ENCODE measurements at places on chromosomes 7 and 10. TPM values are rescaled to one million over a fixed set of nuclear protein-coding genes. Genes with fewer than 3 reads are reported as not detected.

- H3K36me3 ChIP-seq, result no peaks in the 10 kb centered on the region
- no peaks in the 10 kb centered on the region for H3K27me3 ChIP-seq
- H3K27ac ChIP-seq, result peak overlapping the region; percentile 43
- H3K4me1 ChIP-seq, result peaks cover 8% of the 10 kb centered on the region
- no peak for DNase-seq
- H3K4me3 ChIP-seq, result no peak overlapping the region
Observed at GRCh38 chr7:106485031-106485551, 175.9 kb downstream of the CCDC71L start.

- H3K27me3 ChIP-seq, result no peaks in the 10 kb centered on the region
- H3K27ac ChIP-seq, result no peak overlapping the region
- H3K4me1 ChIP-seq, result no peaks in the 10 kb centered on the region
- no peak overlapping the region for H3K4me3 ChIP-seq
- DNase-seq, result no peak
Observed at GRCh38 chr7:101667920-101668319, 38.8 kb upstream of the MYL10 start.

DNA sequence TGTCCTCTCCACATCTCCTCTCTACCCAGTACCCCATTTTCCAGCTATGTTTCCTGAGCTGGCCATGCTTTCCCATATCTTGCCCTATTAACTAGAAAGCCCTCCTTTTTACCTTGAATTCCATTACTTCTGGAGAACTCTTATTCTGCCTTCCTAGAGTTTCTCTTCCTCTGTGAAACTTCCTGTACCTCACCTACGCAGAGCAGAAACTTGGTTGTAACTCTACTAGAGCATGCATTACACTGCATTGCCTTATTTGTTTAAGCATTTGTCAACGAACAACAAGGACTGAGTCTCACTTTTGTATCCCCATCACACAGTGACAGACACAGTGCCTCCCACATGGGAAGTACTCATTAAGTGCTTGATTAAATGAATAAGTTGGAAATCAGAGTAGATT lies 36.4 kb downstream of the VCL start:
- H3K4me1 ChIP-seq, result peaks cover 15% of the 10 kb centered on the region
- H3K27me3 ChIP-seq, result no peaks in the 10 kb centered on the region
- H3K36me3 ChIP-seq, result peaks cover 11% of the 10 kb centered on the region
- no peak for DNase-seq
- H3K4me3 ChIP-seq, result no peak overlapping the region

DNA sequence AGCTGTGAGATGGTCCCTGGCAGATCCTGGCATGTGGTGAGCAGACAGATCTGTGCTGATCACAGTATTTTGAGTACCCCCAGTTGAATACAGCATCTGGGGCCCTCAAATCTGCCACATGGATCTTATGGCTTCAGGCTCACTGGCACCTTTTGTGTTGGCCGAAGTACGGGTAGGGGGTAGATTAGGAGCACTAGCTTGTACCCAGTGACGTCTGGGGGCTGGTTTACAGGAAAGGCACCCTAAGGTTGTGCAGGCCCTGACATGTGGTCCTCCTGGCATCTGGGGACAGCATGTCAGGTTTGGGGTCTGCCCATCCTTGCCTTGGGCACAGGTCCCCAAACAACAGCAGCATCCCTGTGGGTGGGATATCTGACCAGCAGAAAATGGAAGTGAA lies 53.2 kb downstream of the SYPL1 start:
- no peak overlapping the region for H3K4me3 ChIP-seq
- no peaks in the 10 kb centered on the region for H3K36me3 ChIP-seq
- H3K27me3 ChIP-seq, result no peaks in the 10 kb centered on the region
- H3K27ac ChIP-seq, result no peak overlapping the region
- DNase-seq, result no peak

DNA sequence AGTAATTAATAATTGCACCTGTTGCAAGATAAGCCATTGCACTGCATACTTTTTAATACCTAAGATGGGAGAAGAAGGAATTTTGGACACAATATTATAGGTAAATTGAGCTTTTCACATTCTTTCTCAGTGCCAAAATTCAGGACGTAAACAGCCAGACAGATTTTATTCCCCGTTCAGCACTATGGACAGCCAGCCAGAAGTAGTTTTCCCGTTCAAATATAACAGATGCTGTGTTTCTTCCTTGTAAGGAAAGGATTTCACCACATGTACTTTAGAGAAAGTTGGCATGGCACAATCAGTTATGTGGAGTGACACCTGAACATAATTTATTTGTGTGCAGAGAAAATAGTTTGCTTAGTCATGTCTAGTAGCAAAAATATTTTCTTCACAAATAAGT lies 34.8 kb downstream of the SEMA3E start:
- H3K27ac ChIP-seq, result no peak overlapping the region
- no peaks in the 10 kb centered on the region for H3K36me3 ChIP-seq
- H3K4me1 ChIP-seq, result no peaks in the 10 kb centered on the region
- H3K27me3 ChIP-seq, result no peaks in the 10 kb centered on the region

DNA sequence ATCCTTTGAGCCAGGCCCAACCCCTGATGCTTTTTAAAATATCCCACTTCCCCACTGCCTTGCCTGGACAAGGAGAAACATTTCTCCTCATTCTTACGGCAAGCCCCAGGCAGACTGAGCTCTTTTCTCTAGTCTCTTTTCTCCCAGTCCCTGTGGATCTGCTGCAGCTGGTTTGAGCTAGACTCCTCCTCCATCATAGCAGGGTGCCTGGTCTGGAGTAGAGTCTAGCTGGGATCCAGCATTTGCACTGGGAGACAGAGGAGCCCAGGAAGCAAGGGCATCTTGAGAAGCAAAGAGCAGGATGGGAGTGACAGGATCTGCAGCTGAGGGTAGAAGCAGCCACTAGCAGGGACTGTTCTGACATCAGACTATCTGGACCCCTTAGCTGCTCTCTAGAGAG lies 562.3 kb upstream of the COBL start:
- DNase-seq, result no peak
- no peak overlapping the region for H3K27ac ChIP-seq
- H3K4me1 ChIP-seq, result no peaks in the 10 kb centered on the region
- H3K27me3 ChIP-seq, result no peaks in the 10 kb centered on the region
- no peak overlapping the region for H3K4me3 ChIP-seq

DNA sequence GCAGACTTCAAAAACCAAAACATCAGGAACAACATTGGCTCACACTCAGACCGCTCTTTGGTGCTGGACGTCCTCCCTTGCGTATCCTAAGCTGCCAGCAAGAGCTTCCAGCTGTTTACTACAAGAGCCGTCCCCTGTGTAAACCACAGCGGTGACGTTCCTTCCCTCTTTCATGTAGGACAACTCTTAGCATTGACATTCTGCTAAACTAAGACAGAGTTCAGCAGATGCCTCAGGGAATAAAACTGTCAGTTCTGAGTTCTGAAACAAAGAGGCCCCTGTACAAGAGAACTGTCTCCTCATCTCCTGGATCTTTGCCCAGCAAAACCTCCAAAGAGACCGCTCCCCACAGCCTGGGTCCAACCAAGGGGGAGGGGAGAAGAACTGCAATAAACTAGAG lies 57.8 kb upstream of the OPALIN start:
- H3K36me3 ChIP-seq, result no peaks in the 10 kb centered on the region
- DNase-seq, result no peak
- no peak overlapping the region for H3K27ac ChIP-seq

DNA sequence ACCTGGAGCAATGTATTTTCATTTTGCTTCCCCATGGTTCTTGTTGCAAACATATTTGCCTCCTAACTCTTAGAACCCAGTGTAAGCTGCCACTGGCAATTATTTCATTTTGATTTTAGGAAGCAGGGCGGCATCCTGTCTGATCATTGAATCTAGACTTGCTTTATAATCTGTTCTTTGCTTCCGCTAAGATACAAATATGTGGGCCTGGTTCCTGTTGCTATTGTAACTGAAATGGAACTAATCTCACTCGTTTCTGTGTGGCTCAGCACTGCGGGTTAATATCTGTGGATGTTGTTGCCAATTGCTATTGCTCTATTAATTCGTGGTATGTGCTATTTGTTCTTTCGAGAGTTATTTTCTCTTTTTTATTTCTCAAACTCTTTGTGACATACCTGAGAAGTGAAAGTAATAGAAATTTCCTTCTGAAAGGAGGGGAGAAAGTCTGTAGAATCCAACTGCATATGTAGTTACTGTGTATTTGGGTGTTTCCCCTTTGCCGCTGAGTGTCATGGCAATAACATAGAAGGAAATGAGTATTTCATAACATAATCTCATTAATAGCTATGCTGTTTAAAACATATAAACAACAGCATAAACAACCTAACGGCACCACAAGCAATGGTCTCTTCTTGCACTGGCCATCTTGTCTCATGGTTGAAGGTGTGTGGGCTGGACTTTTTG lies 62.4 kb downstream of the FZD1 start:
- H3K27ac ChIP-seq, result peak overlapping the region; percentile 48
- no peaks in the 10 kb centered on the region for H3K27me3 ChIP-seq
- H3K4me1 ChIP-seq, result no peaks in the 10 kb centered on the region
- no peak for DNase-seq

DNA sequence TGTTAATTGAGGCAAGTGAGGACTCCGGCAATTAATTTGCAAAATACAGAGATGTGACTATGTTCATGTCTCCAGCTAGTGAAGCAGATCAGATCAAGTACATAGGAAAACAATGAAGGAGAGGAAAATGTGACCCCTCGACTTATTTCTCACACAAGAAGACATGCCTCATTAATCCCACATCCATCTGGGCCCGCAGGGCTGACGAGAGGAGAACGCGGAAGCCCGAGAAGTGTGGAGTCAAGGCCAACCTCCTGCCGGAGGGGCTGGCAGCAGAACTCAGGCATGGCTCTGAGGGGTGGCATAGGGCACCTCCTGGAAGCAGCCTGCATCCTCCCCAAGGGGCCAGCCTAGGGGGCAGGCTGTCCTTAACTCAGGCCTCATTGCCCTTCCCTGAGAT lies 54.4 kb downstream of the ZNF503 start:
- no peak overlapping the region for H3K4me3 ChIP-seq
- DNase-seq, result no peak
- no peaks in the 10 kb centered on the region for H3K27me3 ChIP-seq
- H3K4me1 ChIP-seq, result no peaks in the 10 kb centered on the region

DNA sequence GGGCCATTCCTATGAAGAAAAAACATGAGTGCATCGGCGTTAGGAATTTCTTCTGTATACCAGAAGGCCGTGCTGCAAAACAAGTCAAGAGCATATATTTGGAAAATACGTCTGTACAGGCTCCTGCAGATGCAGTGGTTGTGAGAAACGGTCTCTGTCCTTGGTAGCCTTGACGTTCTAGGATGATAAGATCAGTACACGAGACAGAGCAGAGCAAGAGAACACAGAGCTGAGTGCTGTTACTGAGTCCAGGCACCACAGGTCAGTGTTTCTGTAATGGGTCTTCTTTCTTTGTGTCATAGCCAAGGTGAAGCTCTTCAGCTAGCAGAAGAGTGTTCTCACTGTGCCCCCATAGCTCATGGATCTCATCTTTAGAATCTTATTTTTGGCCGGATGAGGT lies 62.8 kb downstream of the WDR37 start:
- H3K36me3 ChIP-seq, result peaks cover 95% of the 10 kb centered on the region
- H3K27me3 ChIP-seq, result no peaks in the 10 kb centered on the region
- no peak for DNase-seq
- no peak overlapping the region for H3K4me3 ChIP-seq
- no peak overlapping the region for H3K27ac ChIP-seq
- H3K4me1 ChIP-seq, result peaks cover 8% of the 10 kb centered on the region

DNA sequence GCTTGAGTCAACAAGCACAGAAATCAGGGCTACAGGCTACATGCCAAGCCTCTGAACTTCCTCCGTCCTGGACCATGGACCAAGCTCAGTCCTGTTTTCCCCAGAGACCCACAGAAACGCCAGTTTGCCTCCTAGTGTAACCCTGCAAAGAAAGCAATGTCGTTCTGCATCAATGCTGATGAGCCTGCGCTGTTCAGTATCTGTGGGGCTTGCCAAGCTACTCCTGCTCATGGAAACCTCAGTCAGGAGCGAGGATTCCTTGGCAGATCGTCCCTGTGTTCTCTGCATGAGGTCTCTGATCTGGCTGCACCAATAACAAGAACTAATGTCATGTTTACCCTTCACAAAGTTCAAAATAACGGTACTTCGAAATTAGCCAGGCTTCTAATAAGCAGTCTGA lies 495.5 kb upstream of the C7orf33 start:
- H3K36me3 ChIP-seq, result no peaks in the 10 kb centered on the region
- no peak overlapping the region for H3K4me3 ChIP-seq
- DNase-seq, result no peak
- H3K27ac ChIP-seq, result no peak overlapping the region
- no peaks in the 10 kb centered on the region for H3K4me1 ChIP-seq

DNA sequence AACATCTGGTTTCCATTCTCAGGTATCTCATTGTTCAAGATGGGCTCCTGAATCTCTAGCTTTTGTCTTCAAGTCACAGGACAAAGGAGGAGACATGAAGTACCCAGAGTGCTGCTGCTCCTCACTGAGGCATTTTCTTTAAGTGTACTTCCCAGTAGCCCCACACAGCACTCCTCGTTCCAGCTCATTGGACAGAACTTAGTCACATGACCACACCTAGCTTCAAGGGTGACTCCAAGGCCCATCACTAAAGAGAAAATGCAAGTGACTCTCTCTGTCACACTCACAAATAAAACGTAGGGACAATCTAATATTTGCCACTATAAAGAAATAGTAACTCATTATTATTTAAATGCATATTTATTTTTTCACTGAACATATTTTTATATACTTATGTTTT lies 58.3 kb upstream of the NEUROD6 start:
- no peak for DNase-seq
- no peak overlapping the region for H3K4me3 ChIP-seq
- H3K36me3 ChIP-seq, result no peaks in the 10 kb centered on the region

DNA sequence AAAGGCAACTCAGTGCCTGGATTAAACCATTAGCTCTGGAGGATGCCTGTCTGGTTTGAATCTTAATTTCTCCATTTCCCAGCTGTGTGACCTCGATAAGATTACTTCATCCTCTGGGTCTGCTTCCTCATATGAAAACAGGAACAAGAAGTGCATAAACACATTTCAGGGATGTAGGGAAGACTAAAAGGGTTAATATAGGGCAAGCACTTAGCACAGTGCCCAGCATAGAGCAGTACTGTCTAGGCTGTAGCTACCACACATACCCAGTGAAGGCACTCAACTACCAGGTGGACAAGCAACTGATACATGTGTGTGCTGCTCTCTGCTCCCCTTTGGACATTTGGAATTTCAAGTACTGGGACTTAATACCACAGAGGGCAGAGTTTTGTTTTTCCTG lies 85.4 kb downstream of the KCNMA1 start:
- H3K27me3 ChIP-seq, result no peaks in the 10 kb centered on the region
- no peaks in the 10 kb centered on the region for H3K36me3 ChIP-seq
- no peak for DNase-seq

GRCh38 chr7:105877736-105878135 lies 1.3 kb upstream of the ATXN7L1 start:
- H3K4me1 ChIP-seq, result peaks cover 23% of the 10 kb centered on the region
- no peak for DNase-seq
- peak overlapping the region; percentile 66 for H3K4me3 ChIP-seq
- peaks cover 17% of the 10 kb centered on the region for H3K27me3 ChIP-seq
- H3K36me3 ChIP-seq, result no peaks in the 10 kb centered on the region

- no peak for DNase-seq
Observed at GRCh38 chr10:11175823-11176243, 158.2 kb downstream of the CELF2 start.

GRCh38 chr10:82969405-82969804 lies 1094.4 kb downstream of the NRG3 start:
- no peaks in the 10 kb centered on the region for H3K4me1 ChIP-seq
- no peaks in the 10 kb centered on the region for H3K36me3 ChIP-seq
- H3K27ac ChIP-seq, result no peak overlapping the region
- no peak for DNase-seq
- no peak overlapping the region for H3K4me3 ChIP-seq

GRCh38 chr10:12419262-12419847 lies 70.0 kb downstream of the CAMK1D start:
- peaks cover 5% of the 10 kb centered on the region for H3K27me3 ChIP-seq
- no peak overlapping the region for H3K27ac ChIP-seq
- no peak for DNase-seq
- H3K4me1 ChIP-seq, result peaks cover 5% of the 10 kb centered on the region

MRLN gene
- not detected for total RNA-seq

CCDC172 gene
- not detected for total RNA-seq

CRHR2 gene
- total RNA-seq, result 0.15 TPM

SCIN gene
- 13.5 TPM for total RNA-seq

NUP42 gene
- total RNA-seq, result 33.6 TPM
